A549 treated with ZK216348 at 1 μM for 4 hours (cell line): ENCODE measurements at places on chromosomes 13 and 19. TPM values are rescaled to one million over a fixed set of nuclear protein-coding genes. Genes with fewer than 3 reads are reported as not detected.

ZNF234 gene
- 1.6 to 3.0 TPM (median 2.6 TPM) in 5 replicates for total RNA-seq

WTIP gene
- 28.9 to 37.7 TPM (median 35.3 TPM) in 5 replicates for total RNA-seq

RDH13 gene
- total RNA-seq, result 14.5 to 21.2 TPM (median 20.8 TPM) in 5 replicates

PEX11G gene
- total RNA-seq, result 1.6 to 2.7 TPM (median 2.1 TPM) in 5 replicates

FCER2 gene
- not detected in 5 replicates for total RNA-seq

ZNF699 gene
- total RNA-seq, result 1.1 to 2.0 TPM (median 1.4 TPM) in 5 replicates

SLC44A2 gene
- 6.8 to 7.7 TPM (median 7.2 TPM) in 5 replicates for total RNA-seq

TMEM255B gene
- 0.86 to 1.2 TPM (median 1.1 TPM) in 5 replicates for total RNA-seq

GJB6 gene
- not detected in 5 replicates for total RNA-seq

JOSD2 gene
- 43.9 to 92.5 TPM (median 82.2 TPM) in 5 replicates for total RNA-seq

LGALS7B gene
- total RNA-seq, result not detected in 5 replicates

REEP6 gene
- 2.8 to 5.5 TPM (median 4.6 TPM) in 5 replicates for total RNA-seq

RPS15 gene
- total RNA-seq, result 1,281 to 1,998 TPM (median 1,712 TPM) in 5 replicates

CGB2 gene
- total RNA-seq, result 0.41 to 0.94 TPM in 2 of 5 replicates, not detected in the others

ALOX5AP gene
- 4.7 to 9.0 TPM (median 7.1 TPM) in 5 replicates for total RNA-seq

MTUS2 gene
- total RNA-seq, result 0.04 to 0.05 TPM in 2 of 5 replicates, not detected in the others

GPR18 gene
- not detected in 5 replicates for total RNA-seq

ZNF730 gene
- total RNA-seq, result not detected in 5 replicates

ZNF844 gene
- not detected in 5 replicates for total RNA-seq

ZSCAN22 gene
- total RNA-seq, result 1.7 to 3.3 TPM (median 2.7 TPM) in 5 replicates
